ENCODE measurements at places on chromosomes 7 and 10.

- DNase-seq, result no peak
Measured at GRCh38 chr10:127429601-127430312, 119.4 kb upstream of the NPS start.

DNA sequence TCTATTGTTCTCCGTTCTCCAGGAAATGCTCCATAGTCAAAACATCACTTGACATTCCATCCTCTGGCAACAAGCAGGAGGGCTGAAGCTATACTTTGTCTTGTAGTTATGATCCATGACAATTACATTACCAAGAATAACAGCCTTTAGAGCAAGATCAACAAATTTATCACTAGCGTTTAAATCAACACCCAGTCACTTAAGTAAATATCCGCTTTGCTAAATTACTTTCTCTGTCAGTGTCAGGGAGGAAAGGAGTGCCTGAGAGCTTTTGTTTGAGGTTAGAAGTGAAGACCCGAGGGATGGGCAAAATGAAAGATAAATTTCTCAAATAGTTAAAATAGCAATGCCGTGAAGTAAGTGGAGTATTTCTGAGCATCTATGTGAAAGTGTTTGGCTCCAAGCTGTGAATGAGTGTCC lies 236.1 kb upstream of the BMPER start:
- peak; percentile 69 for DNase-seq

- peak; percentile 93 for DNase-seq
Measured at GRCh38 chr7:14389595-14389994, 400.1 kb upstream of the ETV1 start.

- DNase-seq, result no peak
Measured at GRCh38 chr10:23754941-23755340, 316.1 kb downstream of the OTUD1 start.

GRCh38 chr10:122855745-122856144 lies 10.1 kb upstream of the CUZD1 start:
- DNase-seq, result no peak

DNA sequence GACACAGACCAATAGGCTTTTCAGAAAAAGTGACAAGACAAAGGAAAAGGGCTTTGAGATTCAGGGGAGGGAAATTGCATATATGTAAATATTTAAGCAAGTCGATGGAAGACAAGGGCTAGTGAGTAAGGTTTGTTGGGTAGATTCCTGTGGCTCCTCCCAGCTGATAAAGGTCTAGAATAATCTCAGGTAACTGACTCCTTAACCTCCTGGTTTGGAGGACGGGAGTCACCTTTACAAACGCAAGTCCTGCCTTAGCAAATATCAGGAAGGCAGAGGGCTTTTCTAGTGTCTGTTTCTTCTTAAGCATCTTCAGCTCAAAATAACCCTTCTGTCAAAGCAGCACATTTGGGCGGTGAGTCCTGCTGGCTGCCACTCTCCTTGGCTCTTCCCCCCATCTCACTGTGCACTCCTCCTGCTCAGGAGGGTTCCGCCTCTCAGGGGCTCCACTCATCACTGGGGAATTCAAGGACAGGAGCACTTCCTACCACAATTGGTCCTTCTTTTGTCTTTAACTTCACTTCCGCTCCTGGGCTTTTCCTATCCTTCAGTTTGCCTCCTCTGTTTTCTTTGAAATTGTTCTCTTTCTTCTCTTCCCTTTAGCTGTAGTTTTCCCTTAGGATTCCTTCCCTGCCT lies 496.3 kb upstream of the KLF6 start:
- no peak for DNase-seq

DNA sequence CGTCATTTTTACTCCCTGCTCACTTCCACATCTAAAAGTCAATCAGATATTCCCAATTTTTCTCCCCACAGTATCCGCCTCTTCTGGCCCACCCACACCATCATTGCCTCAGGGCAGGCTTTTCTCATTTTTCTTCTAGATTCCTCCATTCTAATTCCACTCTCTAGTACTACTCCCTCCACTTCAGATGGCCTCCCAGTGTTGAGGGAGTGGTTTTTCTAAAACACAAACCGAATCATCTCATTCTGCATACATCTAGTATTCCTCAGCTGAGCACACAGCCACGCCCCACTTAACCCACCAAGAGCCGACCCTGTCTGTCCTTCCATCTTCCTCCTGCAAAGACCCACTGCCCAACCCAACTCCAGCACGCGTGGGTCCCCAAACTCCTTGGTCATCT lies 314.9 kb upstream of the NPVF start:
- no peak for DNase-seq

DNA sequence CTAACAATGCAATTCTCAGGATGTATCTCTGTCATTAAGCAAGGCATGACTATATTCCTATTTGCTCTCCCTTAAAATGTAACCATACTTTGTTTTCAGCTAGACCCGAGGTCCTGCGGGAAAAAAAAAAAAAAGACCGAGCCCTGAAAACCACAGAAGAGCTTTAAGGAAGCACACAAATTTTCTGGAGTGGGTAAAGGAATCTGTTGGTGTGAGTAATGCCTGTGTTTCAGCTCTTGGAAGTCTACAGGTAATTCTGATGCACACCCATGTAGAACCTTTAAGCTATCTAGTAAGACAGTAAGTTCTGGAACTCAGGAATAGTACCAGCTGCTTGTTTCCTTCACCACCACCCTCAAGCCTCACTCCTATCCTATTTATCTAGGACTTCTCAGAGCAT lies 351.1 kb downstream of the PARD3 start:
- no peak for DNase-seq

GRCh38 chr10:6201516-6201975 lies 1.2 kb upstream of the PFKFB3 start:
- peak; percentile 14 for DNase-seq
